ENCODE measurements at places on chromosomes 5 and 9. TPM values are rescaled to one million over a fixed set of nuclear protein-coding genes. Genes with fewer than 3 reads are reported as not detected.

Gene UBE2QL1
- 32.5 TPM for total RNA-seq

Gene ADAMTS12
- 18.4 TPM for total RNA-seq

Gene RPL12
- total RNA-seq: 442 TPM

Gene RNF183
- total RNA-seq: 0.11 TPM

Gene FOXD4L4
- 0.20 TPM for total RNA-seq

Measured in spinal cord (tissue), 10 donors.